MG63 (cell line): ENCODE measurements at places on chromosomes 5 and 9. TPM values are rescaled to one million over a fixed set of nuclear protein-coding genes. Genes with fewer than 3 reads are reported as not detected.

Gene CER1
- not detected in 2 replicates for total RNA-seq

Gene OBP2B
- total RNA-seq = not detected in 2 replicates

- DNase-seq = peak; percentile 94
Measured at GRCh38 chr9:108053555-108054061, 564.0 kb upstream of the KLF4 start.

DNA sequence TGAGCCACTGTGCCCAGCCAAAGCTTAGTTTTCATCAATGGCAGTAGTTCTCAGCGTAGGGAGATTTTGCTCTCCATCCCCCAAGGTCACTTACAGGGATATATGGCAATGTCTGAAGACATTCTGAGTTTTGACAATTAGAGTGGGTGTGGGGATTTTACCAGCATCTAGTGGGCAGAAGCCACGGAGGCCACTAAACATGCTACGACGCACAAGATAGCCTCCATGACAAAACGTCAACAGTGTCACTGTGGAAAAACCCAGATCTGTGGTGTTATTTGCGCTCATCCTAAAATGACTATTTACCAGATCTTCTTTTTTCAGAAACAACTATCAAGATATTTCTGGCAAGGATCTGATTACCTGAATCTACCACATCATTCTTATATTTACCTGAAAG is 68.2 kb downstream of the CDC14B start:
- DNase-seq = no peak

- DNase-seq = no peak
Measured at GRCh38 chr9:18492612-18493011, 18.7 kb downstream of the ADAMTSL1 start.

GRCh38 chr5:154683101-154683880 is 71.9 kb upstream of the LARP1 start:
- DNase-seq = no peak

- DNase-seq = no peak
Measured at GRCh38 chr5:50874306-50875001, 208.0 kb downstream of the PARP8 start.

- DNase-seq = no peak
Measured at GRCh38 chr5:10734832-10735523, 26.1 kb downstream of the DAP start.

- no peak for DNase-seq
Measured at GRCh38 chr5:137800700-137801411, 46.7 kb upstream of the HNRNPA0 start.

- DNase-seq = no peak
Measured at GRCh38 chr5:40630126-40630525, 49.6 kb upstream of the PTGER4 start.

DNA sequence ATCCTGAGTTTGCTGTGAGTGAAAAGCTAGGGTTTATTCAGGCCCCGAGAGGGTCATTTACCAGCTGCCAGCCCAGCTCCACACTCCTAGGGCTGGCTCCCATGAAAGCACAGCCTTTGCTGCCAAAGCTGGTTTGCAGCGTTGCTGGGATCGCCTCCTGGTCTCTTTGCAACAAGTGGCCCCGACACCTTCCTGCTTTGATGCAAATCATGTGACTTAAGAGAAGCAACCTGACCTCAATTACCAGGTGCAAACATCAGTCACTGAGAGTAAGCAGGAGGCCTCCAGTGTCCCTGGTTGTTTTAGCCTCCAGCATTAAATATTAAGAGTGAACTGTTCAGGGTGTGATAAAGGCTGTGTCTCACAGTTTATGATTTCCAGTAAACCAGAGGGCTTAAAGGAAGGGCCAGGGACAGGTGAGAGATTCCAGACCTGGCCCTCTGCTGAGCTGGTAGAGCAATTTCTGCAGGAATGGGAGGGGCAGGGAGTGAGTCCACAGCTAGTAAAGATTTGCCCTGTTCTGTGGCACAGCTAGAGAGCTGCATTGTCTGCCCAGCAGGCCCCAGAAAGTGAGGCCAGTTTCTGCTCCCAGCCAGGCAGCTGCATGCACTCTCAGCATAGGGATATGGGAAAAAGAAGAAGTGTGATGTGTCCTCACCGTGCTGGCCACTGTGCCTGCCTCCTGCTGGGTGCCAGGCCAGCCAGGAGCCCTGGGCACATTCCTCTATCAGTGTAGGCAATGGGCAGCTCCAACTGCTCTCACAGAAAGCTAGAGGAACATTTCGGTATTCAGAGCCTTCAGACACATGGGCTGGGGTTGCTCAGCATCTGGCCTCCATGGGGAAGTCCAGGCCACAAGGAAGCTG is 58.0 kb downstream of the SLC22A5 start:
- peak; percentile 61 for DNase-seq

GRCh38 chr5:132114150-132115121 is 40.8 kb downstream of the CSF2 start:
- DNase-seq = no peak

GRCh38 chr5:67483453-67484030 is 286.9 kb upstream of the CD180 start:
- no peak for DNase-seq

DNA sequence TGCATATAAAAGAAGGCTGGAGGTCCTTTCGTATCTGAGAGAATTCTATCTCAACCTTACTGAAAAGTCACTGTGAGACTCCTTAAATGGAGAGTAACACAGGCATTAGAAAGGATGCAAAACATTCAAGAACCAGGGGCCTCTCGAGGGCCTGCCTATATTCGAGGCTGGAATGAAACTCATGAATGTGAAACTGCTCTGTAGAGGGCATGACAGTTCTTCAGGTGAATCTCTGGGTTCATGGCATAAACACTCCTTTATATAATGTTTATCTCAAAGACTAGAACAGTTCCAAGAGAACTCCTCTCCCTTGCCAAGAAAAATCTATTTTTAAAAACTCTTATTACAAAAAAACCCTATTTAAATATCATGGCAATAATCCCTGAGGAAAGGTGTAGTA is 113.9 kb downstream of the SEC61B start:
- no peak for DNase-seq

DNA sequence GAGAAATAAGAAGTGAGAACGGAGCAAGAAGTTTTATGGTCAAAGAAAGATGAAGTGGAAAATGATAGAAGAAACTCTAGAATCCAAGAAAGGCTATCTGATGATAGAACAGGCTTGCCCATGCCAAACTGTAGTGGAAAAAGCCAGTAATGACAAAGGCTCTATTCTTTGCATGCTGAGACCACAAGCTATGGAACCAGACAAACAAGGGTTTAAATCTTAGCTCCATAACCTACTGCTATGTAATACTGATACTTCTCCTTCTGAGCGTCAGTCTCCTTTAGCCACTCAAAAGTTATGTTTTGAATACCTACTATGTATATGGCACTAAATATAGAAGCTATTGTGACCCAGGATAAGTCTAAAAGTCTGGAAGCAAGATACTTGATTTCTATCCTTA is 51.2 kb upstream of the TRIM32 start:
- no peak for DNase-seq

- no peak for DNase-seq
Measured at GRCh38 chr9:103649086-103649485, 445.0 kb upstream of the SMC2 start.

DNA sequence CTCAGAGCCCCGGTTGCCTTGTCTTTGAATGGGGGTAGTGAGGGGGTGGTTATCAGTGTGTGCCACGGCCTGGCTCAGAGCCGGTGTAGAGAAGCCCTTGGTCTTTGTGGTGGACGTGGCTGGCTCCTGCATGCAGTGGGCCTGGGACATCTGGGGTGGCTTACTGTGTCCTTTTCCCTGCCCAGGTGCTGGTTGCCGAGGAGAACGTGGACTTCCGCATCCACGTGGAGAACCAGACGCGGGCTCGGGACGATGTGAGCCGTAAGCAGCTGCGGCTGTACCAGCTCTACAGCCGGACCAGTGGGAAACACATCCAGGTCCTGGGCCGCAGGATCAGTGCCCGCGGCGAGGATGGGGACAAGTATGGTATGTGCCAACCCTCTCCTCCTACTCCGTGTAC is 16.5 kb downstream of the FGF18 start:
- no peak for DNase-seq

- no peak for DNase-seq
Measured at GRCh38 chr5:16754601-16755000, 137.8 kb upstream of the RETREG1 start.

GRCh38 chr5:57896576-57896975 is 414.0 kb upstream of the ACTBL2 start:
- no peak for DNase-seq

DNA sequence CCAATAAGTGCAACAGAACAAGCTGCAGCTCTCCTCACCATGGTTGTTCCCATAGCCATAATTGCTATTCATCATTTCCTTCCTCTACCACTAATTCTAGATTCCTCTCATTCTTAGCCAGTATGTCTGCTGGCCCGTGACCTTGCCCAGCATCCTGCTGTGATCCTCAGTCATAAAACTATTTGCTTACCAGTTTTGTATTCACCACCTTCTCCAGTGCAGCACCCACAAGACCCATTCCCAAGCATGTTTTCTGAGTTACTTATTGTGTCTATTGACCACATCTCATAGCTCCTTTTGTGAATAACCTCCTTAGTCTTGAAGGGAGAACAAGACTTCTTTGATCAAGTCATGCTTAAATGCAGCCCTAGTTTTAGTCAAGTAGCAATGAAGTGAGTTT is 488.0 kb upstream of the CTNND2 start:
- DNase-seq = peak; percentile 15

GRCh38 chr5:124812771-124813358 is 66.4 kb upstream of the ZNF608 start:
- no peak for DNase-seq

DNA sequence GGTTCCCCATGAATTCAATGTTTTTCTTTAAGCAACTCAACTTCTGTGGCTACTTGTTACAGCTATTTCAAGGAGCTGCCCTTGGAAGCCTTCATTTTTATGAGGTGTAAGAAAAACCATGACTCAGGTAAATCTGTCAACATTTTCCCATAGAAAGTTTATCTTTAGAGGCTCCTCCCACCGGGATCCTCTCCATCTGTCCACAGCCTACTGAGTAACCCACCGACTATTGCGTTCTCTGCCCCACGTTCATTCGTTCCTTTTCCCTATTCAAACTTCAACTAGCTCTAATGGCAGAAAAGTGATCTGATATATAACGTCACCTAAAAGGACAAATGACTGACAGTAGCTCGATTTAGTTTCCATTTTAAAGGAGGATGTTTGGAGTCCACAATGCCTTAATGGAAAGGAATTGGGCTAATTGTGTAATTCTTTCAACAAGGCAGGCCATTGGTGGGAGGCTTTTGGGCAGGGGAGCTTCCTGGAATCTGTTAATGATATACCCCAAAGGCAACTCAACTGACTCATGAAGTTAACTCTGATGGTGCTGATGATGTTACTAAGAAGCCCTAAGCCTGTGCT is 29.3 kb upstream of the NR3C1 start:
- no peak for DNase-seq

DNA sequence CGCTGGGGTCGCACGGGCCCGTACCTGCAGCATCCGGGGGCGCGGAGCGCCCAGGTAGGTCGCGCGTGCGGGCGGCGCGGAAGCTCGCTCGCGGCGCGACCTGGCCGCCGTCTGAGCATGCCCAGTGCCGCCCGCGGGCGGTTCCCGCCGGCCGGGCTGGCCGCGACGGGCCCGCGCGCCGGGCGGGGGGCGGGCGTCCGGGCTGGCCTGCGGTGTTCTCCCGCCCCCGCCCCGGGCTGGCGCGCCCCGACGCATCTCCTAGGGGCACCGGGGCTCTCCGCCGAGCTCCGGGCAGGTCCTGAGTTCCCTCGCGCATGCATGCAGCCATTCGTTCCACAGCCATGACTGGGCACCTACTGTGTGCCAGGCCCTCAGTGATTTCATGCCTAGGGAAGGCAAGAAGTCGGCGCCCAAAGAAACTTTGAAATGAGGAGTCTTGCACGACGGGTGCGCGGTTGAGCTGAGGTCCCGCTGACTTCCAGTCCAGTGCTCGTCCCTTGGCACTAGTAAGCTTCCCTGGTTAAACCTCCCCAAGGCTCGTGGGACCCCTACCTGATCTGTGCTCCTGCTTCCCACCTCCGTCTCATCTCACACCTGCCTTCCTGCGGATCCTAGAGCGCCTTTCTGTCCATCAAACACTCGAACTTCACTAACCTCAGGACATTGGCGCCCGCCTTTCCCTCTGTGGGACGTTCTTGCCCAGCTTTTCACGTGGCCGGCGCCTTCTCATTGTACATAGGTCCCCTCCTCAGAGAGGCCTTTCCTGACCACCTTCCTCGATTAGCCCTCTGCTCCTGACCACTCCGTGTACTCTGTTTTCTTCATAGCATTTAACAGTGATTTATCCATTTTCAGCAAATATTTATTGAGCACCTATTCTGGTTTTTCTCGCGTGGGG is at the start of gene PTPN3:
Gene PTPN3, minus strand, starts transcription at position 113 of the 898 bp plus-strand sequence. CDS start 34,873 bp downstream, outside the sequence.
- DNase-seq = peak; percentile 49

- peak; percentile 77 for DNase-seq
Measured at GRCh38 chr5:96432216-96433065, 607 bp downstream of the PCSK1 start.
